NCI-H774 (cell line): ENCODE measurements at places on chromosomes 12 and 14.

- no peak for DNase-seq
These were observed 11.4 kb upstream of the AACS start for GRCh38 chr12:125053821-125054220.

DNA sequence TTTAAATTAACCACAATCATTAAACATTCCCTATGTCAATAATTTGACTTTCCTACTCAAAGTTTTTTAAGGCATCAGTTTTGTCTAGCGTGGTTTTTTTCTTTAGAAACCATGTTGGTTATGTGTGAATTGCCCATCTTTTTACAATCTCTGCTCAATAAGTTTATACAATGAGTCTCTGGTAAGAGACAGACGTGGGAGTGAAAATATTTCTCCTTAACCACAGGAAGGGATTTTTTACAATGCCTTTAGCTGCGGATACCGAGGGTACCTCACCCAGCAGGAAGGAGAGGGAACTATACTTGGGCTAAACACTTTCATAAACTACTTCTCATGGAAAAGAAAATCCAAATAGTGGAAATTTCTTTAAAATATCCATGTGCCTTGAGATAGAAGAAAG, 191.4 kb upstream of the BCL2L14 start:
- no peak for DNase-seq

GRCh38 chr12:3135522-3136461, 58.6 kb downstream of the TSPAN9 start:
- peak; percentile 36 for DNase-seq

- no peak for DNase-seq
These were observed 4.8 kb downstream of the ELK3 start for GRCh38 chr12:96198965-96199364.

GRCh38 chr12:82862876-82863649, 176.4 kb downstream of the TMTC2 start:
- DNase-seq, result no peak

DNA sequence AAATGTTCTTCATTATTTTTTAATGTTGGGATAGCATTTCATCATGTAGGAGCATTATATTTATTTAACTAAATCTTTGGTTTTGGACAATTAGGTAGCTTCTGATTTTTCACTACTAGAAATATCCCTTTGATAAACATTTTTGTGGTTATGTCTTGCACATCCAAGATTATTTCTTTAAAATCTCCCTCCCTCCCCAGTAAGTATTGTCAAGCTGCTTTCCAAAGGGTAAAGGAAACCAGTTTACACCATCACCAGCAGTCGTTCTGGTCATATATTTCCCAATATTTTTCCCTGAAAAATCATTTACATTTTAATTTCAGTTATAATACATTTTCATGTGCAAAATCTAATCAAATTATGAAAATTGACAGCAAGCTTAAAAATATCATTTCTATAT, 11.1 kb downstream of the CD69 start:
- no peak for DNase-seq

- DNase-seq, result no peak
These were observed 34.4 kb downstream of the TBX3 start for GRCh38 chr12:114649585-114649984.
